Type B pancreatic cell (in vitro differentiated cells): ENCODE measurements at places on chromosomes 3 and 15.

GRCh38 chr15:38614621-38615020 lies 50.0 kb upstream of the RASGRP1 start:
- no peak overlapping the region for H3K27ac ChIP-seq
- DNase-seq, result no peak
- H3K4me1 ChIP-seq, result peaks cover 5% of the 10 kb centered on the region
- no peaks in the 10 kb centered on the region for H3K36me3 ChIP-seq

DNA sequence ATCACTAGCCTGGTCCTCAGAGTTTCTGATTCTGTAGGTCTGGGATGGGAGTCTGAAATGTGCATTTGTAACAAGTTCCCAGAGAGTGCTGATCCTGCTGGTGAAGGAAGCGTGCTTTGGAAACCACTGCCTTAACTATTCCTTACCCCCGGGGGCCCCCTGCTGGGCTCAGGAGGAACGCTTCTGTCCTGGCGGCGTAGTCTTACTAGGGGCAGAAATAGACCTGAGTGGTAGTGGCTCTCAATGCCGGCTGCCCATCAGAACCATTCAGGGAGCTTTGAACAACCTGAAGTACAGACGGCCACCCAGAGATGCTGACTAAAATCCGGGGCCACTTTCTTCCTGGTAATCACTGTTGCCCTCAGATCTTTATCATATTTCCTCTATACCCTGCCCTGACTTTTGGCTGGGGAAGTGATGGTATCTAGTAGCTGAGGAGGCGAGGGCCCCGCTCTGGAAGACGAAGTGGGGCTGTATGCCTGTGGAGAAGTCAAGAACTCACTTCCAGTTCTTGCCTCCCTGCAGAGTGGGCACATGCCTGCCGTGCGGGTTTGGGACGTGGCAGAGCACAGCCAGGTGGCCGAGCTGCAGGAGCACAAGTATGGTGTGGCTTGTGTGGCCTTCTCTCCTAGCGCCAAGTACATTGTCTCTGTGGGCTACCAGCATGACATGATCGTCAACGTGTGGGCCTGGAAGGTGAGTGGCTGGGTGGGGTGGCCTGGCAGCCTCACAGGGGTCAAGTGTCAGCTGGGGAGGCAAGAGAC lies 16.3 kb upstream of the JMJD7 start:
- H3K27me3 ChIP-seq, result no peaks in the 10 kb centered on the region
- peaks cover 8% of the 10 kb centered on the region for H3K36me3 ChIP-seq
- peaks cover 10% of the 10 kb centered on the region for H3K4me1 ChIP-seq

DNA sequence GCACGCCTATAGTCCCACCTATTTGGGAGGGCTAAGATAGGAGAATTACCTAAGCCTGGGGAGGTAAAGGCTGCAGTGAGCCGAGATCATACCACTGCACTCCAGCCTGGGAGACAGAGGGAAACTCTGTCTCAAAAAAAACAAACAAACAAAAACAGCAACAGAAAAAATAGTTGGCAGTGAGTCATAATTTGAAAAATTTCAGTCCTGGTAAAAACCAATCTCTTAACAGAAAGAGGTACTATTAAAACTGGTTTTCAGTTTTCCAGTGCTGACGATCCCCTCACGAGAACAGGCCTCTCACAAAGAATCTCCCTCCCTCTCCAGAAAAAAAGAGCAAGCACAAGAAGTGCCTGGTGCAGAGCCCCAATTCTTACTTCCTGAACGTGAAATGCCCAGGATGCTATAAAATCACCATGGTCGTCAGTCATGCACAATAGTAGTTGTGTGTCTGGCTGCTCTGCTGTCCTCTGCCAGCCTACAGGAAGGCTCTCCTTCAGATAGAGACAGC lies 22.8 kb upstream of the MAP4 start:
- no peaks in the 10 kb centered on the region for H3K36me3 ChIP-seq
- no peak for DNase-seq
- H3K4me3 ChIP-seq, result peak overlapping the region; percentile 3
- peak overlapping the region; percentile 72 for H3K27ac ChIP-seq
- no peaks in the 10 kb centered on the region for H3K27me3 ChIP-seq

- no peaks in the 10 kb centered on the region for H3K36me3 ChIP-seq
- H3K27ac ChIP-seq, result no peak overlapping the region
- H3K4me1 ChIP-seq, result peaks cover 18% of the 10 kb centered on the region
These were observed 34.4 kb upstream of the SLCO2A1 start for GRCh38 chr3:134064081-134064480.

DNA sequence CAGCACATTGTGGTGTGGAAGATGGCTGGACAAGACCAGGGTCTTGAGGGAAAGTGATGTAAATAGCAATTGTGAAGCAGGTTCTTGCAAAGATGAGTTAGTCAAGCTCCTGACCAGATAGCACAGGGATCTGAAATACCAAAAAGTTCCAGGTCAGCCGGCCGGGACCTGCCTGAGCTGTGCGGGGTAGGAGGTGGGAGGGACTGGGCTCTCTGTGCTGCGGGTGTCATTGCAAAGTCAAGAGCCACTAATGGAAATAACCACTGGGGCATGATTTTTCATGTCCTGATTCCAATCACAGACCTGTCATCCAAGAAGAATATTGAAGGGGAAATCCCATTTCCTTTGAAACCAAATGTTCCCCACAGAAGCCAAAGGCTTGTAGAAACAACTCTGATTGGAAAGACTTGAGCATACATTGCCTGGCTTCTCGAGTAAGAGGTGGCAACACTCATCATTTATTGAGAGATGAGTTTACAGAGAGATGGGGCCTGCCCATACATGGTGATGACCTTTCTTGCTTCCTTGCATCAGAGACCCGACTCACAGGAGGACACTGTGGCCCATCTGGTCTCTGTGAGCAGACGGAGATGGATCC lies 44.2 kb upstream of the KY start:
- no peak for DNase-seq
- H3K36me3 ChIP-seq, result no peaks in the 10 kb centered on the region
- no peak overlapping the region for H3K4me3 ChIP-seq
- H3K4me1 ChIP-seq, result peaks cover 6% of the 10 kb centered on the region
- H3K27ac ChIP-seq, result no peak overlapping the region

GRCh38 chr3:124840331-124840730 lies 46.8 kb downstream of the ITGB5 start:
- H3K4me1 ChIP-seq, result peaks cover 24% of the 10 kb centered on the region
- H3K27me3 ChIP-seq, result no peaks in the 10 kb centered on the region
- H3K4me3 ChIP-seq, result no peak overlapping the region
- no peak for DNase-seq
- H3K36me3 ChIP-seq, result peaks cover 19% of the 10 kb centered on the region
